Stimulated activated CD8-positive, alpha-beta memory T cell treated with anti-CD3 and anti-CD28 coated beads, Interleukin-4, amount 100 ng/mL, for 1 hour (primary cell): ENCODE measurements at places on chromosomes 11 and 22.

GRCh38 chr11:114607753-114608459 lies 12.3 kb upstream of the NXPE4 start:
- no peak for DNase-seq

- DNase-seq, result no peak
These were observed 65.2 kb downstream of the PPP6R2 start for GRCh38 chr22:50408311-50408710.

DNA sequence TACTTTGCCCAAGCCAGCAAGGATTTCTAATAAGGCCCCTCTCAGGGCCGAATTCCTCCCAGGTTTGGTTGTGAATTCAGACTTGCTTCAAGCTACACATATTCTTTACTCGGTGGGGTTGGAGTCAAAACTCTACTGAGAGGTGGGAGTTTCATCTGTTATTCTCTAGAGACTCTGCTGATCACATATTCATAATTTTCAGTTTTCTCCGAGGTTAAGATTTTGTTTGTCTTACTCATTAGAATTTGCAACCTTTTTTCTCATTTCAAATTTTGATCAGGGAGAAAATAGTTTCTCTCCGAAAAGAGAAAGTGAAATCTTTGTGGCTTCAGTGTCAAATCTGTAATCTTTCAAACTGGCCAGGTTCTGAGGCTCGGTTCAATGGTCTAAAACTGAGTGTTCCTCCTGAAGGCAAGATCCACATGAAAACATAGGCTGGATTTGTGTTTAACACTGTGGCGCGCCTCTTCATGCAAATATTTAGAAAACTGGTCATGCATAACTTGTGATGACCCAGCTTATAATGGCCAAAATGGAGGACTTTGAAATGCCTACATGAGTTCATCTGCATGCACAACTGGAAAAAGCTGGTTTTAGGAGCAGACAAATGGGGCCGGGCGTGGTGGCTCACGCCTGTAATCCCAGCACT lies 21.5 kb upstream of the GSTP1 start:
- DNase-seq, result no peak

DNA sequence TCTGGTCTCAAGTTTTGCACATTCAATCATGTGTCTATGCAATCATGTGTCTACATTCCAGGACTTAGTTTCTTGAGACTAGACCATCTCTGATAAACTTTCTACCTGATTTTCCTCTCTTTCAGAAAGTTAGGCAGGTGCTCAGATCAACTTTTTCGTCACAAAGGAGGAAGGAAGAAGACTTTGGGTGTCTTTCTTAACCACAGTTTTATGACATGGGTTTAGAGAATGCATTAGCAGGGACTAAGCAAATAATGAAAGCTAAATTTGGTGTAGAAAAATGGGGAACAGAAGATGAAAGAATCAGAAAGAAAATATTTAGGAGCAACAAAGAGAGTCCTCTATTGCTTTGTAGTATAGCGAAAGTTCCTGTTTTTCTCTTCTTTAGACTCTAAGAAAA lies 7.7 kb upstream of the GLYATL1B start:
- DNase-seq, result no peak
